ENCODE measurements at places on chromosomes 16 and 17. TPM values are rescaled to one million over a fixed set of nuclear protein-coding genes. Genes with fewer than 3 reads are reported as not detected.
A peak's percentile ranks its signal among the peaks of the same experiment; 100 is the strongest.

PPP1R27 gene
- total RNA-seq: not detected

TBC1D3K gene
- not detected for total RNA-seq

RNF43 gene
- 8.3 TPM for total RNA-seq

GRCh38 chr17:20284570-20285295 lies 182.6 kb downstream of the LGALS9B start:
- DNase-seq: no peak

DNA sequence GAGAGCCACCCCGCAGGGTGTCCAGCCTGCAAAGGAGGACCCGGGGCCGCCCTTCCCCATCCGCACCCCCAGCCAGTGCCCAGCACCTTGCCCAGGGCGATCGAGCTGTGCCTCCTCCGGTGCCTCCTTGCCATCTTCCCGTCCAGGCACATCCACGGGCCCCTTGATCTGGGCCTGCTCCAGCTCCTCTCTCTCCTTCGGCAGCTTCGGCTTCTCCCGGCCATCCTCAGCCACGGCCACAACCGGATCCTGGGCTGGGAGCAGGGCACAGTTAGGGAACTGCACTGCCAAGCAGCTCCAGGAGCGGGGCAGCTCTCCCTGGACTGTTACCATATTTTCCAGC lies 13.8 kb downstream of the NDUFAF8 start:
- DNase-seq: no peak

- no peak for DNase-seq
These were observed 6.5 kb downstream of the GFAP start for GRCh38 chr17:44908761-44909326.

GRCh38 chr17:57722704-57723043 lies 22.4 kb downstream of the CCDC182 start:
- DNase-seq: no peak

CD7 gene
- not detected for total RNA-seq

GRCh38 chr17:42274253-42274542 lies 2.0 kb downstream of the STAT5B start:
- DNase-seq: no peak

- no peak for DNase-seq
These were observed 17.4 kb upstream of the ZNHIT3 start for GRCh38 chr17:36468903-36469635.

- DNase-seq: no peak
These were observed 43.6 kb upstream of the USP7 start for GRCh38 chr16:9007177-9007794.

GRCh38 chr17:4537451-4538235 lies 17.5 kb downstream of the MYBBP1A start:
- DNase-seq: no peak

DNA sequence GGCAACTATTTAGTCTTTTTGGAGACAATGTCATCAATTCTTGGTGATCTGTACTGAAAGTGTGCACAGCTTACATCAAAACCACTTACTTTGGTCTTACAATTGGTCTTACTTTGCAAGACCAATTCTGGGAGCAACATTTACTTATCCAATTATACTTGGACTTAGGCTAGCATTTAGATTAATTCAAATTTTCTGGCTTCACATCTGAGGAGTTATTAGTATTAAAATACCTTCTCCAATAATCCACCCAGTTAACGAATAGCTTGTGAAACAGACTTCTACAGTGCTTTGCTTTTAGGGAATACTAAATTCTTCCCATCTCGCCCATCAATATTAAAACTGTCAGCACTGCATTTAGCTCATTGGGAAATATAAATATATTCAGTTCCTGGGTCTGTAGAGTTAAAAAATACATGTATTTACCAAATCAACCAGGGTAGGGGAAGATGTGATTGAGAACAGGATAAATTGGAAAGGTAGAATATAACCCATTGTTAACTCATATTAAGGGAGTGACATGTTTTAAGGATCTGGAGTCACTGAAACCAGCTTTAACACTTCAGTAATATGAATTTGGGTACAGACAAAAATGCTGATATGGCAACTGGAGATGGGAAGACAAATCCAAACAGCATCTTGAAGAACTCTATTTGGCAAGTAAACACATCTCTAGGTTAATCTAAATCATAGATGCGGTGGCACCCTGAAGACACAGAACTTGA lies 9.2 kb upstream of the VEZF1 start:
- DNase-seq: no peak

GRCh38 chr17:58575511-58575910 lies 61.1 kb upstream of the MTMR4 start:
- DNase-seq: no peak

GRCh38 chr16:24589997-24590396 lies 50.6 kb downstream of the RBBP6 start:
- DNase-seq: no peak

- DNase-seq: no peak
These were observed 335.3 kb downstream of the SNX29 start for GRCh38 chr16:12311877-12312276.

- DNase-seq: no peak
These were observed 82.9 kb upstream of the FOXF1 start for GRCh38 chr16:86427433-86427851.

- peak; percentile 97 for DNase-seq
These were observed 146.4 kb downstream of the SPECC1 start for GRCh38 chr17:20155258-20156195.

DNA sequence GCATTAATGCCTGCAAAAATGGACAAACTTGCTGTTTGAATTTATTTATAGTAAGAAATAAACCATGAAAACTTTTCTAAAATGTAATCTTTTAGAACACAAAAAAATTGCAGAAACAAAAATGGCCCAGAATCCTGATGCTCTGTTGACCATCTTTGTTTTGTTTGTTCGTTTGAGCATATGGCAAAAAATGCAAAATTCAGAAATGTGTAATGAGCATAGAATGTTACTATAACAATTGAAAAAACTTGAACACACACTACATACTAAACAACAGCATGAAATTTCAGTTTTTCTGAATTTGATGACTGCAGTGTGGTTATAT lies 1.1 kb upstream of the KPNA2 start:
- no peak for DNase-seq

DNA sequence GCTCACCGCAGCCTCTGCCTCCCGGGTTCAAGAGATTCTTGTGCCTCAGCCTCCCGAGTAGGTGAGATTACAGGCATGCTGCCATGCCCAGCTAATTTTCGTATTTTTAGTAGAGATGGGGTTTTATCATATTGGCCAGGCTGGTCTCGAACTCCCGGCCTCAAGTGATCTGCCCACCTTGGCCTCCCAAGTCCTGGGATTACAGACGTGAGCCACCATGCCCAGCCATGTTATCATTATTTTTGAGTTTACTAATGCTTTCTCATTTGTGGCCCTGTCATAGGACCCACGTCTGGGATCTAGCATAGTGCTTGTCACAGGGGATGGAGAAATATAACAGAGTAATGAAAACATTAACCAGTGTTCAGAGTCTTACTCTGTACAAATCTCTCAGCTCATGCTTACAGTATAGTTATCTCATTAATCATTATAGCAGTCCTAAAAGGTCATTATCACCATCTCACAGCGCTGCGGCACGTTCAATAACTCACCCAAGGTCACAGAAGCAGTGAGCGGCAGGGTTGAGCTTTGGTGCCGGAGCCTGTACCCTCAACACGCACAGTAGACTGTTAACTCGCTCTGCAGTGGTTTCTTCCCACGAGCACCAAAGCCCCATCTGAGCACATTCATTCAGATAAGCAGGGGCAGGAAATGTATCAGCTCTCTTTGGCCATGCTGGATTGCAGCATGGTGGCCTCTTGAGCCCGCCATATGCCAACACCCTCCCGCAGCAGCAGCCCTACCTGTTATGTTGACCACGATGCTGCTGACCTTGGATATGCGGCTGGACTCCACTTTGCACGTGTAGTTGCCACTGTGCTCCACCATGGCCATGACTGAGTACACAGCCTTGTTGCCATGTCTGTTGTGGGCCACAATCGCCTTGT lies 21.4 kb downstream of the PECAM1 start:
- DNase-seq: no peak

- peak; percentile 22 for DNase-seq
These were observed 25.8 kb upstream of the TNFSF12 start for GRCh38 chr17:7523033-7523432.

NOXO1 gene
- total RNA-seq: not detected

DNA sequence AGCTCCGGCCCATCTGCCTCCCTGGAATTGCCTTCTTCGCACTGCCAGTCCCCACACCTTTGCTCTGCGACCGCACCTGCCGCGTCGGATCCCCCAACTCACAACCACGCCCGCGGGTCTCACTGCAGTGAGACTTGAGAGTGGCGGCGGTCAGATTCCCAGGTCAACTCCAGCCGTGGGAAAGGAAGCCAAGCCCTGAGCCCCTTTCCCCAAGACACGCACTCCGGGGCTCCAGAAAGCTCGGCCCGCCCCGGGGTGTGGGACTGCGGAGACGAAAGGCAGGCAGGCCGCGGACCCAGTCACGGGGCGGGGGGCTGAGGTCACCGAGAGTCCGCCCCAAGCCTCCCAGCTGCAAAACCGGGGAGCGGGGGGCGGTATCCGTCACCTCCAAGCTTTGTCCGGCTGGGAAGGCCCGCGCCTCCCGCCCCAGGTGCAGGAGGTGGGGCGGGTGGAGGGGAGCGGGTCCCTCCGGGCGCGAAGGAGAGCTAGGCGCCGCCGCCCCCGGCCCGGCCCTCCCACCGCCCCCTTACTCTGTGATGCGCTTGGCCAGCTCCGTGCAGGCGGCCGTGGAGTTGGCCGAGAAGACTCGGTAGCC lies 615 bp downstream of the PRPSAP1 start:
- peak; percentile 37 for DNase-seq

DNA sequence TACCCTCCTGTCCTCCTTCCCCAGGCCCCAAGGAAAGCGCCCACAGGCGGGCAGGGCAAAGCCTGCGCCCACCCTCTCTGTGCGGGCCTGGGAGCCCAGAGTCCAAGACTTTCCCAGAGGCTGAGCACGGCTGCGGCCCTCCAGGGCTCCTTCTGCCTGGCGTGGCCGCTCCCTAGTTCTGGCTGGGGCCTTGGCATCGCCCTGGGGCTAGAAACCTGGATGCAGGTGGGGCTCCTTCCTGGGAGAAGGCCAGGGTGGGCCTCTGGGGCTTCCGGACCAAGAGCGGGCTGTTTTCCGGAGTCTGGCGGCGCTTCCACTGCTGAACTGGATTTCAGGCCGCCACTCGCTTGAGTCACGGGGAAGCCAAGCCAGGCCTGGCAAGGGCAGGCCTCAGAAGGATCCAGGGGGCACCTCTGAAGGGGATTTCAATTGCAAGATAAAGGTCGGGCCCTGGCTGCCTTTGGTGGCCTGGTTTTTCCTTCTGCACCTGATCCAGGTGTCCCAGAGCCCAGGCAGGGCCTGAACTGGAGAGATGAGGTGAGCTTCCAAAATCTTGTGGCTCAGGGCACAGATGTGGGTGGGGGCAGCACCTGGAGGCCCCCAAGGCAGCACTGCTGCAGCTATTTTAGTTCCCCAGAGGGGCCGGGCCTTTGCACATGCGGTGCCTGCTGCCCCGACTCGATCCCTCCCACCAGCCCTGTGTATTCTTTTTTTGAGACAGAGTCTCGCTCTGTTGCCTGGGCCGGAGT lies 227.4 kb downstream of the MRTFB start:
- DNase-seq: no peak

SSTR5 gene
- not detected for total RNA-seq

- peak; percentile 8 for DNase-seq
These were observed 66.9 kb downstream of the RNF213 start for GRCh38 chr17:80327518-80327917.

DNA sequence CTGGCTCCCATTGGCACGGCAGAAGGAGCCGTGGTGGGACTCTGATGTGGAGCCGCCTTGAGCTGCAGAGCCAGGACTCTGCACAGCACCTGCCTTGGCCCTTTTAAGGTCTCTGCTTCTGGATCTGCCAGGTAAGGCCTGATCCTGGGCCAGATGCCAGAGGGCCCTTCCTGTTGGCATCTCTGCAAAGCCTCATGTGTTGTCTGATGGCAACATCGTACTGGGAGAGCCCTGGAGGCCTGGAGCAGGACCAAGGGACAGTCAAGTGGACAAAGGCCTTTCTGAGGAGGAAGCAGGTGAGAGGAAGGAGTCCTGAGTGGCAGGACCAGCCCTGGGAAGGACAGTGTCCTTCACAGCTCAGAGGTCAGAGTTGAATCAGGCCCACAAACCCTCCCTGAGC lies 26.1 kb downstream of the SOCS1 start:
- DNase-seq: peak; percentile 51

DNA sequence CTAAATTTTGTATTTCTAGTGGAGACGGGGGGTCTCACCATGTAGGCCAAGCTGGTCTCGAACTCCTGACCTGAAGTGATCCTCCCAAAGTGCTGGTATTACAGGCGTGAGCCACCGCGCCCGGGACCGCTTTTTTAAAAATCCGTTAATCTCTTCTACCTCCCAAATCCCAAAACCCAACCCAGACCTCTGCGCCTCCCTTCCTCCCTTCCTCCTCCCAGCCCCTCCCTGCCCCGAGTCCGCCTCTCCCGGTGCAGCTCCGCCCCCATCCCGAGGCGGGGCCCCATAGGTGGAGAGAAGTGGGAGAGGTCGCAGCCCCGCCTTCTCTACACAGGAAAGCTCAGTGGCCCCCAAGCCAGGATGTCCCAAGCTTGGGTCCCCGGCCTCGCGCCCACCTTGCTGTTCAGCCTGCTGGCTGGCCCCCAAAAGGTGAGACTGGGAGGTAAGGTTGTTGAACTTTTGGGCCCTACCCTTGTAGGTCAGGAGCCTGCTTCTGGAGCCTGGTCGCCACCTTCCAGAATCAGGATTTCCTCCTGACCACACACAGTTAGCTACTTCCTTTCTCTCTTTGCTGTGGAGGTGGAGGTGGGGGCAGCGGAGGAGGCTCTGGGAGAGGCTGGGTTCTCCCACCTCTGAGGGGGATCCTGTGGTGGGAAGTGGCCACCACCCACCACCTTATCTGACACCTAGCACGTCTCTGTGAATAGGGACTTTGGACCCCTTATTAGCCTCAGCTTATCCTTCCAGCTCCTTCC lies at the start of gene TMEM92:
TMEM92 (plus strand) TSS at position 325 of the 755 bp plus-strand sequence; CDS start at position 361, 36 bp downstream.
- peak; percentile 31 for DNase-seq

DNA sequence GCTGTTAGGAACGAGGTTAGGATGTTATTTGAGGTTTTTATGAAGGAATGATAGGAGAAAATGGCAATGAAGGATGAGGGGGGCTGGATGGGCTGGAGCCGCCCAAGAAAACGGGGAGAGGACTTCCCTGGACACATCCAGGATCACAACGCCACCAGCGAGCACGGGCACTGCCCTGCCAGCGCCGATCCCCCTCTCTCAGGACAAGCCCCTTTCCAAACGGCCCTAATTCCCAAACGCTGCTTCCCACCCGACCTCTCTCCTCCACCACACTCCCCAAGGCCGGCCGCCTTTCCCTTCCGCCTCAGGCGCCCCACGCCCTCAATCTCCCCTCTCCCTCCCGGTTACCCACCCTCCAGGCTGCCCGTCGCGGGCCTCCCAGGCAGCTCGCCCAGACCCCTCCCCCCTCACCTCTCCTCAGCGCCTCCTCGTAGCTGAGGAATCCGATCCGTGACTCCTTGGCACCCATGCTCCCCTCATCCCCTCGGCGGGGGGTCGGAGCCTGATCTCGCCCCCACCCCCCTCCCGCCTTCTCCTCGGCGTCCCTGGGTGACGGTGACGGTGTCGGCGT lies 377 bp downstream of the USP32 start:
- no peak for DNase-seq

- no peak for DNase-seq
These were observed 81.2 kb downstream of the DYNLRB2 start for GRCh38 chr16:80622007-80622406.

- peak; percentile 33 for DNase-seq
These were observed 24.8 kb downstream of the ADCY9 start for GRCh38 chr16:4091240-4092012.

Data from body of pancreas (tissue), 4 donors.